ENCODE measurements at places on chromosomes 6 and 20.
A peak's percentile ranks its signal among the peaks of the same experiment; 100 is the strongest.

DNA sequence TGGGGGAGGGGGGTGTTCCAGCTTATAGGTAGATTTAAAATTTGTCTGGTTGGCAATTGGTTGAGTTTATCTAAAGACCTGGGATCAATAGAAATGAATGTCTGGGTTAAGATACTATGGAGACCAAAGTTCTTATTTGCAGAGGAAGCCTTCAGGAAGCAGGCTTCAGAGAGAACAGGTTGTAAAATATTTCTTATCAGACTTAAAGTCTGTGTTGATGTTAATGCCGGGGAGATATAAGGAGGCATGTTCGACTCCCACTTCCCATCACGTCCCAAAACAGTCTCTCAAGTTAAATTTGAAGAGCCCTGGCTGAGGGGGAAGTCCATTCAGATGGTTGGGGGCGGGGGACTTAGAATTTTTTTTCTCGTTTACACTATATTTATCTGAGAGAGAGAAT lies 12.3 kb upstream of the BLCAP start:
- no peak for DNase-seq

GRCh38 chr6:46618726-46619125 lies 33.9 kb downstream of the CYP39A1 start:
- DNase-seq: no peak

DNA sequence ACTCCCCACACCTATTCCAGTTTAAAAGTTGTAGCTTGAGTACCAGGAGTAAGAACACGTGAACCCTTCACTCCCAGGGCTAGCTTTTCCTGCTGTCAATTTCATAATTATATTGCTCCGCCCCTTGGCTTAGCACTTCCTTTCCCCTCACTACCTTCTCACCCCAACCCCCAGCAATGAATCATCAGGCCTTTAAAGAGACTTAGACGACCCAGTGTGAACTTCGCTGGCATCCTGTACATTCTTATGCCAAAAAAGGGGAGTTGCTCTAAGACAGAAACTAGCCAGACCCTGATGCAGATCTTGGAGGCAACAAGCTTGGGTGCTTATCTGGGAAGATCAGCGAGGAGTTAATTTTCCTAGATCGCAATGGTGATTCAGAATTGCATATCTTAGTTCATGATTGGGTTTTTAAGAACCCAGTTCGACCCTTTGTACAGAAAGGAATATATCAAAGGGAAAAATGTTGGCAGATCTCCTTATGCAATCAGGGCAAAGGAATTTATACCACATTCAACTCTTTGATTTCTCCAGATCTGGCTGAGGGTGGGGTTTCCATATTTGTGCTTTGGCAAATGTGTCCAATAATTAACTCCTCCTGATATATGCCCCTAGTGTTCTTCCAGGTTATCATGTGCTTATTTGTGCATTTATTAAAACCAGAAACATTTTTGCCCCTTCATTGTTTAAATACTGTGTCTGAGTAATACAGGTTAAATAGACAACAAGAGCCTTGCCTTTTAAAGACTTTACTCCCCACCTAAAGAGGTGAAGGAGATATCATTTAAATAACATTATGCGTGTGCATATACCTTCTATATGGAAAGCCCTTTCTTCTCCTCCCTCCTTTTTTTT lies 8.1 kb upstream of the ATXN1 start:
- no peak for DNase-seq

- peak; percentile 45 for DNase-seq
These were observed 245.2 kb downstream of the SLC24A3 start for GRCh38 chr20:19457611-19458010.

All from left forelimb (tissue), 1 donor.